Left ventricle myocardium inferior (tissue), 1 donor: ENCODE measurements at places on chromosomes 5 and 9.

DNA sequence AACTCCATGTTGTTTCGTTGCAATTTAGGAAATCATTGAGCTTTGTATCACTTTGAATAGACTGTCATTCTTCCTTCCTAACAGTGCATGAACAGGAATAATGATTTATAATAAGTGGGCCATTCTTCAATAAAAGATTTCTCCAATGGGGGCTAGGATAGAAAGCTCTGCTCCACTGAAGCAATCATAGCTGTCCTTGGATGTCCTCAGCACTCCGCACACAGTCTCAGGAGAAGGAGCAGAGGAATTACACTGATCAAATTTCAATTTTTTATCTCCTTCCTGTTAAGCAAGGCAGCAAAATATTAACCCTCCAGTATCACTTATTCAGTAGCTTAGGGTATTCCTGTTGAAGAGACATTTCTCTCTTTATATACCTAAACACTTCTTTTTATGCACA is 532.7 kb upstream of the ST8SIA4 start:
- DNase-seq: no peak

DNA sequence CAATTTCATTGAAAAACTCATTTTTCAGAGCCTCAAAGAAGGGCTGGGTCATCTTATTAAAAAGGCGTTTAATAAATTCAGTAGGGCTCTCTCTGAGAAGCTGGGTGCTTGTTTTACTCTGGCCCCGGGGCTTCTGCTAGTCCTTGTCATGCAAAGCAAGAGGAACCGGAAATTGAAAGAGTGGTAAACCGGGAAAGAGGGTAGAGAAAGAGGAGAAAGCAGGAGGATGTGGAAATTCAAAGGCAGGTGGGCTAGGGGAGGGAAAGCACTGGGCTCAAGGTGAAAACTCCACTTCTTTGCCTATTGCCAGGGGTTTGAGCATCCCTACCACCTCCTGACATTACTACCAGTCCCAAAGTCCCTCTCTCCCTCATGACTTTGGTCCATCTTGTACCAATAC is 64.6 kb upstream of the AGXT2 start:
- no peak for DNase-seq

GRCh38 chr9:73916016-73916673 is 581.0 kb upstream of the RORB start:
- DNase-seq: no peak

DNA sequence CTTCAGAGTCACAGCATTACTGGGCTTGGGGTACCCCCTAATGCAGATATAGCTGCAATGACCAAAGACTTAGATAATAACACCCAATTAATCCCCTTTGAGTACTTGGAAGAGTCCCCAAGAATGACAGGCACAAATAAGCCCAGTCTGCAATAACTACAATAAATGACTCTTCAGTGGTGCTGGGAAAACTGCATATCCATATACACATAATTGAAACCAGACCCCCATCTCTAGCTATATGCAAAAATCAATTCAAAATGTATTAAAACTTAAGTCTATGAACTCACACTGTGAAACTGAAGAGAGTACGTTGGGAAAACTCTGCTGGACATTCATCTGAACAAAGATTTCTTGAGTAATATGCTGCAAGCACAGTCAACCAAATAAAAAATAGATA is 422.5 kb downstream of the CDH18 start:
- DNase-seq: no peak

GRCh38 chr9:97984188-97985057 is 1.3 kb downstream of the ANP32B start:
- peak; percentile 88 for DNase-seq

DNA sequence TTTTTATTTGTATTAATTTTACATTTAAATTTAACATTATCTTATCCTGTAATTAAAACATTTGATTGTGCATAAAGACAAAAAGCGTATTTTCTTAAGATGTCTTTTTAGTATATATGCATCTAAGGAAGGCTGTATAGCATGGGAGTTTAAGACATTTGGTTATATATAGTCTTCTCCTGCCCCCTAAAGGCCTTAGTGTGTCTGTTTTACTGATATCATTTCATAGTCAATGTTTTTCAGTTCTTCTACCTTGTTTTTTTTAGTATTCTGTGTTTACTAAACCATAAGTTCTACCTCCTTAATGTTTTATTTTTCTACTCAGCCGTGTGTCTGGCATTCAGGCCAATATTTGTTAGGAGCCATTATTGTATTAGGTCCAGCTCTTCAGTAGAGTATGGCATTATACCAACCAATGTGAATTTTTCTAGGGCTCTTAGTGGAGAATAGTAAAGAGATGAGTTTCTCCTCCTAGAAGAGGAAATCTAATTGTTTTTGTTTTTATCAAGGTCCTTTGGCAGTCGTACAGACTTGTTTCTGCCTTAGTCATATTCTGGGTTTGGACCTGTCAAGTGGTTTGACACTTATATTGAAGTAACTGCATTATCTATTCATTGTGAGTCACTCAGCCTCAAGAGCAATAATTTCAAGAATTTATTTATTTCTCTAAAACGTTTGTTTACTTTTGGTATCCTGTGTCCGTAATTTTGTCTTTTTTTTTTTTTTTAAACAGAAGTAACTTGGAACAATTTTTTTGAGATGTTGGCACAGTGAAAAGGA is 74.8 kb downstream of the SLF1 start:
- no peak for DNase-seq

GRCh38 chr5:91379914-91380490 is 3.1 kb downstream of the ARRDC3 start:
- DNase-seq: peak; percentile 94

DNA sequence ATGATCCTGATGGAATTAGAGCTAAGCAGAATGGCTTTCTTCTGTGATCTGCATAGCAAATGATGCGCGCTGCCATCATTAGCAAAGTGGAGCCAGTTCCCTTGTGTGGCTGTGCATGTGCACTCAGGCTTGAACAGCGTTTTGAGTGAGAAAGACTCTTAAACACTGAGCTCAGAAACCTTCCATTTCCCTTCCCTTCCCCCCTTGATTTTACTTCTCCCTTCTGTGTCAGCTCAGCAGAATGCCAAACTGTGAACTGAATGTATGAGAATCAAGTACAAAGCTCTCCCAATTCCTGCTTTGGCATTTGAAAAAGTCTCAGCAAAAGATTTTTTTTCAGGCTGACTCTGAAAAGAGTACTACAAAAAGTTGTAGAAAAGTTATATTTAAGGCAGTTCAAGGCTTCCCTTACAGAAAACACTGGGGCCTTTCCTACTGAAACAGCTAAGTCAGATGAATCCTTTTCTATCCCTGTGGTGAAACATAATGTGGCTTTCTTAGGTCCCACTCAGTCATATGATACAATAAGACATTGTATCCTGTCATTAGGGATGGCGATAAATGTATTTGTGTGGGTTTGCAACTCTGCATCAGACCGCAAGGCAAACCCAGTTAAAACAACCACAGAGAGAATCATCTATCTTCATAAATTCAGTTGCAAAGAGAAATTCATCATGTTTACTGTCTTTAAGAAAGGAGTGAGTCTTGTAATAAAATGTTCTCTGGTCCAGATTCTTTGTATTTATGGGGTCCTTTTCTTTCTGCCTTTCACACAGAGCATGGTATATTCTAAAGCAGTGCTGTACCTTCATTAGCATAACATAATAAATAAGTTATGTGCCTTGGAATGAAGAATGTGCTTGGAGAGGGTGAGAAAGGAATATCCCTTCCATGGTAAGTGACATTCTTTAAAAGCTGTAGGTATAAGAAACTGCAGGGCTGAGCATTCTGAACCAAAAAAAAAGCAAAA is 222.6 kb downstream of the CAAP1 start:
- no peak for DNase-seq
